Stimulated activated CD4-positive, alpha-beta T cell treated with anti-CD3 and anti-CD28 coated beads, Interleukin-1b, Interleukin-23, amount 100 ng/mL, for 1 hour (primary cell): ENCODE measurements at places on chromosomes 13 and 19.

GRCh38 chr19:16894080-16894479 lies 5.3 kb downstream of the F2RL3 start:
- DNase-seq = no peak

GRCh38 chr19:11781295-11782057 lies 14.7 kb downstream of the ZNF441 start:
- no peak for DNase-seq

DNA sequence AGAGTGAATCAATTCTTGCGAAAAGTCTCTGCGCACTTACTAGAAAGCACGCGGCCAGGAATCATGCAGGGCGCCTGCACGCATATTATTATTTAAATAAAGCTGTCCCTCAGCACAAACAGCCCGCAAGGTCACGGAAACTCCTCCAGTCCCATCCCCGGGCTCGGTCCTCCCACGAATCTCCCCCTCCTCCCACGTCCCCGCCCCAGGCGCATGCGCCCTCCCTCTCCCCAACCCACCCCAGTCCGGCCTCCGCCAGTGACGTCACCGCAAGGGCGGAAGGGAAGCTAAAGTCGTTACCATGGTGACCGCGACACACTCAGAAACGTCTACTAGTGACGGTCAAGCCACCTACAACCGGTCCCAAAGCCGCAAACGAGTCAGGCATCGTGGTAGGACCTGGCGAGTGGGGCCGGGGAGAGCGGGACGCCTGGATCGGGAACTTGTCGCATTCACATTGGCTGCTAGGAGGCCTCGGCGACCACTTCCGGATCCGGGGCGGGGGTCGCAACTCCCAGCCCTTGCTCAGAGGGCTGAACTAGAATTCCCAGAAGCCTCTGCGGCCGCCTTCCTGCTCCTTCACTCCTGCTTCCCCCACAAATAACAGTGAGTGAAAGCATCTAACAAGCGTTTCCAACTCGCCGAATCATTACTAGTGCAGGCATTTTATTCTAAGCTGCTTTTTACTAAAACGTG lies at the start of gene ZSCAN5A:
ZSCAN5A (minus strand) TSS at position 459 of the 696 bp plus-strand sequence. CDS start 89,793 bp downstream, outside the sequence.
- peak; percentile 95 for DNase-seq

DNA sequence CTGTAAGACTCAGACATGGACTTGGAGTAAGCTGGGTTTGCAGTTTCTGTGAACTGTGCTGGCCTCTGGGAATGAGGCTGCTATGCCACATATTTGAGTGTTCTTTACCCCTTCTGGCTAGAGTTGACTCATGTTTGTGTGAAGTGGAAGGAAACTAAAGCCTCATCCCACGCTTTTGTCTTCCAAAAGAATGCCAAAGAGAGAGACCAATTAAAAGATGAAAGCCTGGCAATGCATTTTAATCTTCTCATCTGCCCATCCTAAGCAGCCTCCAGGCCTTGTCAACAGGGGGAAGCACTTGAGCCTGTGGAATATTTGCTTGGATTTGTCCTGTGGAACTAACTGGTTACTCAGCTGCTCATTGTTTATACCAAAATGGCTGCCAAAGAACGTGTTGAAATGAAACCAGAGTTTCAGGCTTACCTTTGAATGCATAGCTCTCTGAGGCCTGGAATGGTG lies 49.1 kb downstream of the LMO7 start:
- DNase-seq = no peak

- no peak for DNase-seq
Measured at GRCh38 chr19:54458648-54459281, 4.8 kb downstream of the LENG9 start.
